ENCODE measurements at places on chromosomes 13 and 19.

- no peak for DNase-seq
Measured at GRCh38 chr13:105567951-105568525, 967.4 kb downstream of the EFNB2 start.

DNA sequence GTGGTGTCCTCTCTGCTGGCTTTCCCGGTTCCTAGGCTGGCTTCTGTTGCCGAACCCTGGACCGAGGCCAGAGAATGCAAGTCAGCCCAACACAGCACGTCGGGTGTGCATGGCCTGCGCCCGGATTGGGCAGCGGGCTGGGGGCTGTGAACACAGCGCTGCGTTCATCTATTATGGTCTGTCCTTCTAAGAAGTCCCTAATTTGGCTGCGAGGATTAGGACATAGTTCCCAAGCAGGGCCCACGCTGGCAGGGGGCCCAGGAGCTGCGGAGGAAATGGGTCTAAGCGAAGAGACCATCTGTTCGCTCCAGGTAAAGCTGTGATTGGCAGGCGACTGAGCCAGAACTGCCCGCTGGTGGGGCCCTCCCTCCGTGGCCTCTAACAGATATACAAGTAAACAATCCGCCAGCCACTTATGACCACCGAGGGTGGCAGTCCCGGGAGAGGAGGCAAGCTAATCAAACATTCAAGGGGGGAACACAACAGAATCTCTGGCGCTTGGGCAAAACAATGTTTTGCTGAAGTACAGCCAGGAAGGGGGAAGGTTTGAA is 6.0 kb downstream of the SYCE2 start:
- peak; percentile 57 for DNase-seq

DNA sequence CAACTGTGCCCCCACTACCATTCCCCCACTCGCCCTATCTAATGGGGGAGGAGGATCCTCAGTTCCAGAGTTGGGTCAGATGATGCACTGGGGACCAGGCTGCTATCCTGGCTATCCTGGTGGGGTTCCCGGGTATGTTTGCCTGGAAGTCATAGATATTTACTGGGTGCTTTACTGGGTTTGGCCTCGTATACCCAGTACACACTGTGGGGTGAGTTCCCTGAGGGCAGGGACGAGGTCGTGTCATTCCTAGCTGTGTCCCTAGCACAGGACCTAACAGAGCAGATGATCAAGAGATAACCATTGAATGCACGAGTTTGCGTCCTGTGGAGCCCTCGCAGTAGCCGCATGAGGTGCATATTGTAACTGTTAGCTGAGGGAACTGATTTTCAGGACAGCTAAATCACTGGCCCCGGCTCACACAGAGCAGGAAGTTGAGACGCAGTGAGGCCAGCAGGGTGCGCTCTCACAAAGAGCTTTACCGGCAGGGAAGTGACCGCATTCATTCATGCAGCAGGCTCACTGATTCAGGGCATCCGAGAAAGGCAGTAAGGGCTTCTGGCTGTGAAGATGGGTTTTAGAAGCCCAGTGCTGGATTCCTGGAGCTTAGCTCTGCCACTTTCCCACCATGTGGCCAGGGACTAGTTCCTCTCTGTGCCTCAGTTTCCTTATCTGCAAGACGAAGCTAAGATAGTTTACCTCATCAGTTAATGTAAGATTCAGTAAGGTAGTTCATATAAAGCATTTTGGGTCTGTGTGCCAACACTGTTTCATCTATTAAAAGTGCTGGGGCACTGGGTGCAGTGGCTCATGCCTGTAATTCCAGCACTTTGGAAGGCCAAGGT is 6.0 kb downstream of the RUVBL2 start:
- peak; percentile 87 for DNase-seq

GRCh38 chr19:56477429-56478338 is 539 bp upstream of the ZNF667 start:
- DNase-seq: peak; percentile 95

DNA sequence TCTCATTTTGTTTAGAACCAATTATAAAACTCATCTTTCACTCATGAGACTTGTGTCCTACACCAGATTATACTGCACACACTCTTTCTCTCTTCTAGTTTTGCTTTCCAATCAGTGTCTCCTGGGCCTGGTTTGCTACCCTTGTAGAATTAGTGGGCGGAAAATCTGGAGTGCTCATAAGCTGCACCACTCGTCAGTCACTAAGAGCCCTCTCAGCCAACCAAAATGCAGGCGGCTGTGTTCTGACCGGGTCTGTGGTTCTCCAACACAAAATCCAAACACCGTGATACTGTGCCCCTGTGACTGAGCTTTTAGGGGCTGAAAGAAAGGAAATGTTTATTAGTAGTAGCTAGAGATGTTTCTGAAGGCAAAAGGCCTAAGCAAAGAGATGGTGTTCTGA is 83.7 kb upstream of the OBI1 start:
- no peak for DNase-seq
